CD4-positive, alpha-beta T cell treated with Interleukin-21 for 1 hour (primary cell): ENCODE measurements at places on chromosomes 12 and 14.

- DNase-seq: no peak
Measured at GRCh38 chr14:52279408-52279807, 11.9 kb downstream of the PTGDR start.

GRCh38 chr12:98514982-98515286 lies 456 bp upstream of the TMPO start:
- no peak for DNase-seq

DNA sequence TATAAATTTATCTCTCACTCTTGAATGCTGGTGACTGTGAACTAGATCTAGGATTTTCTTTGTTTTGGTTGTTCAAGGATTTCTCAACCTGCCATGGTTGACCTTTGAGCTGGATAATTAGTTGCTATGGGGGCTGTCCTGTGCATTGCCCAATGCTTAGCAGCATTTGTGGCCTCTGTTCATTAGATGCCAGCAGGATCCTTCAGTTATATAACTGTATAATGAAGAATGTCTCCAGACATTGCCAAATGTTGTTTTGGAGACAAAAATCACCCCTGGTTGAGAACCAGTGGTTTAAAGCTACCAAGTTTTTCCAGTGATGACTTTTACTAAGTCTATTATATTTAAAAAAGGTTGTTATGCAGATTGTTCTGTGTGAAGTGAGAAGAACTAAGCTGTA lies 147.9 kb upstream of the STXBP6 start:
- no peak for DNase-seq

GRCh38 chr14:74169906-74170305 lies 69.3 kb upstream of the VSX2 start:
- DNase-seq: no peak

DNA sequence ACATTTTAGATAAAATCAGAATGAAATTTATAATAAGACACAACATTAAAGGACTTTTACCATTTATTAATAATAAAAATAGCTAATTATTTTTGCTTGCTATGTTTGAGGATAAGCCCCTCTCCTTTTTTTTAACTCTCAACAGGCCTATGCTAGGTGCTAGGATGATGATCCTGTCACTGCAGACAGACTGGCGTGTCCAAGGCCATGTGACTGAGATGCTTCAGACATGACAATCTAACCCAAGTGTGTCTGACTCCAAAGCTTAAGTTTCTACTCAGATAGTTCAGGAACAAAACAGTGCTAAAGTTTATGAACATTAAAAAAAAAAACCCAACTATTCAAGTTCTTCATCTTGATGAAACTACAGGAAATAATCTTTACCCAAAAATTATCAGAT lies 29.8 kb downstream of the PPP1R13B start:
- no peak for DNase-seq
